ENCODE measurements at places on chromosomes 12 and 14.

DNA sequence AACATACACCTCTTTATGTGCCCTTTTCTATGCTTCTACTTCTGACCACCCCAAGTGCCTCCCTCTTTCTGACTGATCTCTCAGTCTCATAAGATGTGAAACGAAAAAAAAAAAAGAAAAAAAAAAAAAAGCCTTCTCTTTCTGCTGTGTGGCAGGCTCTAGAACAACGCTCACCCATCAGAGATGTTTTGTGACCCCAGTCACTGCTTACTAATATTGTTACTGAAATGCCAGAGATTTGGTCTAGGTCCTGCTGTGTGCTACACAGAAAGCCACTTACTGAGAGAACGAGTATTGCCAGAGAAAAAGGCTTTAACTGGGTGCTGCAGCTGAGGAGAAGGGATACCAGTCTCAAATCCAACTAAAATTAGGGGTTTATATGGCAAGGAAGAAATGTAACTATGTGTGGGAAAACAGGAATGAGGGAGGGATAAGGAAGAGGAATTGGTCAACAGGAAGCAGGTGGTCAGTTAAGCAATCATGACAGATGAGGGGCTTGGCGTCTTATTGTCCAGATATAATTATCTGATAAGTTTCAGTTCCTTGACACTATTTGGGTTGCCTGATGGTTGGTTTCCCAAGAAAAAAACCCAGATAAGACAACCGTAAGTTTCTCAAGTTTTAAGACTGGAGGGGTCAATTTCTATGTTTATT is 149.0 kb downstream of the NAV3 start:
- DNase-seq = no peak

- no peak for DNase-seq
Measured at GRCh38 chr12:64890873-64891468, 66.5 kb downstream of the TBC1D30 start.

- no peak for DNase-seq
Measured at GRCh38 chr12:8687846-8688601, 9.8 kb upstream of the RIMKLB start.

GRCh38 chr12:8466241-8466640 is 10.5 kb downstream of the CLEC6A start:
- DNase-seq = no peak

DNA sequence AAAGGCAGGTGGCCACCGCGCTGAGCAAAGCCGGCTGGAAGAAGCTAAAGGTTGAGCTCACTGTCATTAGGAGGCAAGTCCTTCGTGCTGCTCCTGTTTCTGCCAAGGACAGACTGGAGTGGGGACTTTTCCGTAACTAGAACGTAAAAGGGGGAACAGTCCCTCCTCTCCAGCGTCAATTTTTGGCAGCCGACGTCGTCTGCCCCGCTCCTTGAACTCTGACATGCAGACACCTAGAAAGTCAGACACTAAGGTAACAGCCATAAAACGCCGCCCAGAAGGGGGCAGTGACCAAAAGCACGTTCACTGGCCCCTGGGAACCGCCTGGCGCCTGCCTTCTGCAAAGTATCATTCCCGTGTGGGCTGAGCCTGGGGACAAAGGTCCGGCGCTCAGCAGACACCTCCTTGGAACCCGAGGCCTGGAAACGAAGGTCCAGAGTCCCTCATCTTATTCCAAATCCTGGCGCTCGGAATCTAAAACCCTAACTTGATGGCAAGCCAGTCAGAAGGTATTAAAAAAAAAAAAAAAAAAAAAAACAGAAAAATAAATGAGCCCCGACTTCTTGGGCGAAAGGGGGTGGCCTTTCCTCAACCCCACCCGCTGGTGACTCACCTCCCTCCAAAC is 1.1 kb upstream of the LRP1 start:
- peak; percentile 50 for DNase-seq

DNA sequence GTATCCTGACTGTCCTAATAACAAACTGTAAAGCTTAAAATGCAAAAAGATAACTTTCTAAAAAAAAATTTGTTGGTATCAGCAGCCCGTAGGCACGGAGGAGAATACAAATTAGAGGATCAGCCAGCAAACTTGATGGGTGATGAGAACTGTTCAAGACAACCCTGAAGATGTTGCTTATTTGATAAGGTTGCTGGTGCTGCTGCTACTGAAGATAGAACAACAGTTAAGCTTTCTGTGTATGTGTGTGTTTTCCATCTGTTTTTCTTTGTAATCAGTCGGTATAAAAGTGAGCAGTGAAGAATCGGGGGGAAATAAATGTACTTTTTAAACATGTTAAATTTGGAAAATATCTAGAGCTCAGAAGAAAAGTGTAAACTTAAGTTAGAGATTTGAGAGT is 67.4 kb upstream of the POC1B start:
- DNase-seq = no peak

DNA sequence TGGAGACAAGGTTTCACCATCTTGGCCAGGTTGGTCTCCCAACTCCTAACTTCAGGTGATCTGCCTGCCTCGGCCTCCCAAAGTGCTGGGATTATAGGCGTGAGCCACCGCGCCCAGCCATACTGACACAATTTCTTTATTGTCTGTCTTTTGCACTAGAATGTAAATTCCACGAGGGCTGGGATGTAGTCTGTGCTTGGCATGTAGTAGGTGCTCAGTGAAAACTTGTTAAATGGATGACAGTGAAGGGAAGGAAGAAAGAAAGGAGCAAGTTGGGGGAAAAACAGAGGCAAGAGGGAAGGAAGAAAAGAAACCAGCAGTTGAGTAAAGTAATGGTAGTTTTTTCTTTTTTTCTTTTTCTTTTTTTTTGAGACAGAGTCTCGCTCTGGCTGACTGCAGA is 53.1 kb downstream of the LIMA1 start:
- DNase-seq = no peak

GRCh38 chr14:57345106-57345505 is 45.3 kb upstream of the NAA30 start:
- no peak for DNase-seq

- DNase-seq = no peak
Measured at GRCh38 chr12:105067511-105068031, 16.7 kb downstream of the ALDH1L2 start.

GRCh38 chr14:77786148-77786547 is 13.8 kb upstream of the ADCK1 start:
- DNase-seq = no peak

- DNase-seq = no peak
Measured at GRCh38 chr14:70338550-70338949, 20.9 kb downstream of the COX16 start.

GRCh38 chr12:18750085-18750484 is 12.2 kb downstream of the CAPZA3 start:
- DNase-seq = no peak

GRCh38 chr12:106130474-106131113 is 8.2 kb downstream of the NUAK1 start:
- DNase-seq = no peak

DNA sequence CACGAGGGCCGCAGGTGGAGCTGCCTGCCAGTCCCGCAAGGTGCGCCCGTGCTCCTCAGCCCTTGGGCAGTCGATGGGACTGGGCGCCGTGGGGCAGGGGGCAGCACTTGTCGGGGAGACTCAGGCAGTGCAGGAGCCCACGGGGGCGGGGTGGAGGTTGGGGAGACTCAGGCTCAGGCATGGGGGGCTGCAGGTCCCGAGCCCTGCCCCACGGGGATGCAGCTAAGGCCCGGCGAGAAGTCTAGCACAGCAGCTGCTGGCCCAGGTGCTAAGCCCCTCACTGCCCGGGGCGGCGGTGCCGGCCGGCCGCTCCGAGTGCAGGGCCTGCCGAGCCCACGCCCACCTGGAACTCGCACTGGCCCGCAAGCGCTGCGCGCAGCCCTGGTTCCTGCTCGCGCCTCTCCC is 39.2 kb upstream of the P2RX7 start:
- DNase-seq = no peak

- no peak for DNase-seq
Measured at GRCh38 chr14:23653051-23653450, 16.9 kb downstream of the DHRS2 start.

GRCh38 chr12:29889737-29890136 is 106.0 kb upstream of the TMTC1 start:
- no peak for DNase-seq

- no peak for DNase-seq
Measured at GRCh38 chr12:10354502-10354901, 35.3 kb downstream of the KLRK1 start.

DNA sequence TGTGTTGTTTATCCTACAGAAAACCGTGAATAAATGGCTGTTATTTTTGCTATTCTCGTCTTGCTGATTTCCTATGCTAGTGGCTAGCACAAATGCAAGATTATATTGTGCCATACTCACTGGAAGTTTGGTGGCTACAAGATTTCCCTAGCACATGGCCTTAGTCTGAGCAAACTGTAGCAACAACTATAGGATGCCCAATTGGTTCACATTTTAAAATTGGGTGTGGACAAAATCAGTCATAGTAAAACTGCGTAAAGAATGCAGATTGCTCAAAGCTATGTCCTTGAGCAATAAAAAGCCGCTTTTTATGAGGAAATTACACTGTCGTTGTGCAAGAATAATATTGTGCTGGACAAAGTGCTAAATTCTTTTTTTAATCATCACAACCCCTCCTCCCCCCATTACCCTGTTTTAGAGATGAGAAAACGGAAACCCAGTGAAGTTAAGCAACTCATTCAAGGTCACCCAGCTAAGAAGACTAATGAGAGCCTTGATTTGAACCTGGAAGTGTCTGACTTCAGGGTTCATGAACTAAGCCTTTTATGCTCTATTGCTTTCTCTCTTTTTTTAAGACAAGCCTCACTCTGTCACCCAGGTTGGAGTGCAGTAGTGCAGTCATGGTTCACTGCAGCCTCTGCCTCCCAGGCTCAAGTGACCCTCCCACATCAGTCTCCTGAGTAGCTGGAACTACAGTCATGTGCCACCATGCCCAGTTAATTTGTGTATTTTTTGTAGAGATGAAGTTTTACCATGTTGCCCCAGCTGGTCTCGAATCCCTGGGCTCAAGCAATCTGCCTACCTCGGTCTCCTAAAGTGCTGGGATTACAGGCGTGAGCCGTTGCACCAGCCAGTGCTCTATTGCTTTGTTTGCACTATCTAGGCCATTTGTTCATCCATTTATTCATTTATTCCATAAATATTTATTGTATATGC is 73.6 kb downstream of the SRGAP1 start:
- no peak for DNase-seq

- no peak for DNase-seq
Measured at GRCh38 chr12:127550271-127550670, 716.7 kb upstream of the TMEM132C start.

GRCh38 chr12:115833704-115834103 is 443.8 kb downstream of the MED13L start:
- no peak for DNase-seq

GRCh38 chr14:70585231-70585630 is 15.2 kb downstream of the MED6 start:
- DNase-seq = no peak

DNA sequence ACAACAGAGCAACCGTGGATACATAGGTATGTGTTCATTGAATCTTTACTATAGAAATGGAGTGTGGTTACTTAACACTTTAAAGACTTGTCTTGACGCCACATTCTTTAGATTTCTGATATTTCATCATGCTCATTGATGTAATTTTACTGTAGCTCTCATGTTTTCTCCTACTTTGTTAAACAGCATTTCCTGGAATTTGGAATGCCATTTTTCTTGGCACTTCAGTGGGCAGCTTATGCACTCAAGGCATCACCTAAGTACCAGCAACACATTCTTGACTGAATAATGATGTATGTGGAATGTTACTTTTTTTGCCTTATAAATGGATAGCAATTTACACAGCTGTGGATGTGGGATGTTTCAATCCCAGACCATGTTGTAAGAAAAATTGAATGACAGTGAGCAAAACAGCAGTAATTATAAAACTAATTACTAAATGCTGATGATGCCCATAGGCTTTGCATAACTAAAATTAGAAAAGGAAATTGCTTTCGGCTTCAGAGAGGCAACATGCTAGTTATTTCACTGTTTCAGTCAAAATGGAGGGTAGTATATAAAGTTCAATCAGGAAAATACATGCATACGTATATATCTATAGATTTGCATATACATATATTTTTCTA is 298.5 kb downstream of the NPAS3 start:
- no peak for DNase-seq

DNA sequence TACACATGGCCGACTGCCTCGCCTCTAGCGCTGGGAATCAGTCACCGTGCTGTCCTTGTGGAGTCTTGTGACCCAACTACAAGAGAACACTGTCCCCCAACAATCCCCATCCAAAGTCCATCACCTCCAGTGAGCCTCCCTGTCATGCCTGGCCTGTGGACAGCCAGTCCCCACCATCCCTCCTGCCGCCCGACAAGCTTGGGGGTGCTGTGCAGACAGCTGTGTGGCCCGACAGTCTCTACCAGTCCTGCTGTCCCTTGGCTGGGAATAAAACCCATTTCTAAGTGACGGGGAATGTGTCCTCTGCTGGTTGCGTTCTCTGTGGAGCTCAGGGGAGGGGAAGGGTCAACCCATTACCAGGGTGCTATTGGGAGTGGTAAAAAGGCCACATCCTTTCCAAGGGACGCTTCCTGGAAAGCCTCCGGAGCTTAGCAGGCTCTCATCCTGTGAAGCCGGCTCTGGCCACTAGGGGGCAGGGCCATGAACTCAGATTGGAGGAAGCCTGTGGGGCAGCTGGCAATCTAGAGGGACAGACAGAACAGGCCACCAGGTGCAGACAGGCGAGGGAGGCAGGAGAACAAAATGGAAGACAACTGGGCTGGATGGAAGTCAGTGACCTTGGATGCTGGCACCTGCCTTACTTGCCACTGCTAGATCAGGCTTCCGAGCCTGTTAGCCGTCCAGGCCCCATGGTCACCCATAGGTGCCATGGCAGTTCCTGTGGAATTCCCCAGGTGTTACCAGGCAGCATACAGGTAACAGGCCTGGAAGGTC is 12.0 kb upstream of the BLTP3B start:
- peak; percentile 46 for DNase-seq

DNA sequence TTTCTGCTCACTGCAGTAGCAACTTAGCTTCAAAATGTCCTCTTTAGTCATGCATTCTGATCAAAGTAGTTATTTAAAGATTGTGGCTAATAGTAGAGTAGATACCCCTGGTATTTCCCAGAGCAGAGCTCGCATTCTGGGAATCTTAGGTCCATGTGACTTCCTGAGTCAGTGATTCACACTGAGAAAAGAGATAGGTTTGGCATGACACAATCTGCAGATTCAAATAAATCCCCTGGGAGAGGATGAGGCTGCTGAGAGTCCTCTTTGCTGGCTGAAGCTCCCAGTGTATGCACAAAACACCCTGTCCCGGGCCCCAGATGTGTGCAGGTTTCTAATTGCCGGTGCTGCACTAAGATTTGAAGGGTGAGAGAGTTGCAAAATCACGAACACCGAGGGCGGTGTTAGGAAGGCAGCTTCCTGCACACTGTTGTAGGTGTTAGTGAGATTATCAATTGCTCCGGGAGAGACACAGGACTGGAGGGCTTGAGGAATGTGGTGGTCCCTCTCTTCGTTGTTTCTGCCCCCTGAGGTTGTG is 233.2 kb downstream of the NRXN3 start:
- no peak for DNase-seq

GRCh38 chr12:25323581-25323982 is 72.9 kb upstream of the KRAS start:
- DNase-seq = no peak

- DNase-seq = no peak
Measured at GRCh38 chr14:105483300-105484068, 3.2 kb upstream of the CRIP1 start.

GRCh38 chr12:7203109-7203508 is 13.6 kb downstream of the PEX5 start:
- DNase-seq = no peak

Measured in stimulated activated CD8-positive, alpha-beta memory T cell treated with anti-CD3 and anti-CD28 coated beads, Interleukin-7, amount 100 ng/mL, for 1 hour (primary cell).